ENCODE measurements at places on chromosomes 6 and 20.

DNA sequence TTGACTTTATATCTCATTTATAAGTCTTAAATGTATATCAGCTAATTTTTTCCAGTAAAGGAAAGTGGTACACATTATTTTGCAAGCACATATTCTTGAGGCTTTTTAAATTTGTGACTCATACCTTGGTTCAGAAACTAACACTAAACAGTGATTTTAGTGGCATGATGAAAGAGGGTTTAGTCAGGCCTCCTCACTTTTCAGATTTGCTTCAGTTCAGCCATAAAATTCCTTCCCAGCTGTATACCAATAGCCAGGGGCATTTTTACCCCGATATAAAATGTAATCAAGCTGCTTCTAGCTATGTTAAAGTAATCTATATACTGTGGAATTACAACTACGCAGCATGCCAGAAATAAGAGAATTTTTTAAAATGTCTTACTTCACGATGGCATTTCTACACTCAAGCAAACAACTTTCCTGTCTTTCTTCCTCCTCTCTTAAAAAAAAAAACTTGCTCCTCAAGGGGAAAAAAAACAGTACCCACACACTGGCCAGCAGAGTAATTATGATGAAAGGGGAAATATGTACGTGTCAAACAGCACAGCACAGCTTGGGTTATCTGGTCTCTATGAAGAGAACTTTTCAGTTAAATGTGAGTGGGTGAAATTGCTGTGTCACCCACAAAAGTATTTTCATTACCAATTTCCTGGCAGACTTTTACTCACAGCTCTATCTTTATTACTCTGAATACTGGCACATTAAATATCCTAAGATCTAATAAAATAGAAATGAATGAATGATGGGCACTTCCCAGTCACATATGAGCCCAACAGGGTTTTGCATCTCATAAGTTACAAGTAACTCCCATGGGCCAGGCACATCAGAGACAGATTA is 244.8 kb upstream of the TENT5A start:
- no peaks in the 10 kb centered on the region for H3K27me3 ChIP-seq
- DNase-seq, result no peak
- no peak overlapping the region for H3K27ac ChIP-seq

DNA sequence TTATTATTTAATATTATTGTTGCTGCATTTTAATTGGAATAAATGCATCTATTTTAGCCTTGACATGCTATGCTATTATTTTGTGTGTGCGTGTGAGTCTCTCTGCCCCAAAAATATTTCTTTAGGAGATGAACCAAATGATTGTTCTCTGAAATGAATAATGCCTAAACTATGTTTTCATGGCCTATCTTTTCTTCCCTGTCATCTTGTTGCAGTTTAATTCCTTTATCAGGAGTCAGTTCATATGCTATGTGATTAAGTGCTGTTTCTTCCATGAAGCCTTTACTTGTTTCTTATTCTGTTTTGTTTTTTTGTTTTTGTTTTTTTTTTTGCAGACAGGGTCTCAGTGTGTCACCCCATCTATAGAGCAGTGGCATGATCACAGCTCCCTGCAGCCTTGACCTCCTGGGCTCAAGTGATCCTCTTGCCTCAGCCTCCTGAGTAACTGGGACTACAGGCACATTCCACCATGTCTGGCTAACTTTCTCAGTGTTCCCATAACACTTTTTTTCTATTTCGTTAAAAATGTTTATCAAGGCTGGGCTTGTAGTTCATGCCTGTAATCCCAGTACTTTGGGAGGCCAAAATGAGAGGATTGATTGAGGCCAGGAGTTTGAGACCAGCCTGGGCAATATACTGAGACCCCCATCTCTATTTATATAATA is 25.7 kb downstream of the TPX2 start:
- H3K27ac ChIP-seq, result no peak overlapping the region
- H3K4me3 ChIP-seq, result no peak overlapping the region
- H3K36me3 ChIP-seq, result no peaks in the 10 kb centered on the region
- H3K4me1 ChIP-seq, result no peaks in the 10 kb centered on the region
- DNase-seq, result no peak

DNA sequence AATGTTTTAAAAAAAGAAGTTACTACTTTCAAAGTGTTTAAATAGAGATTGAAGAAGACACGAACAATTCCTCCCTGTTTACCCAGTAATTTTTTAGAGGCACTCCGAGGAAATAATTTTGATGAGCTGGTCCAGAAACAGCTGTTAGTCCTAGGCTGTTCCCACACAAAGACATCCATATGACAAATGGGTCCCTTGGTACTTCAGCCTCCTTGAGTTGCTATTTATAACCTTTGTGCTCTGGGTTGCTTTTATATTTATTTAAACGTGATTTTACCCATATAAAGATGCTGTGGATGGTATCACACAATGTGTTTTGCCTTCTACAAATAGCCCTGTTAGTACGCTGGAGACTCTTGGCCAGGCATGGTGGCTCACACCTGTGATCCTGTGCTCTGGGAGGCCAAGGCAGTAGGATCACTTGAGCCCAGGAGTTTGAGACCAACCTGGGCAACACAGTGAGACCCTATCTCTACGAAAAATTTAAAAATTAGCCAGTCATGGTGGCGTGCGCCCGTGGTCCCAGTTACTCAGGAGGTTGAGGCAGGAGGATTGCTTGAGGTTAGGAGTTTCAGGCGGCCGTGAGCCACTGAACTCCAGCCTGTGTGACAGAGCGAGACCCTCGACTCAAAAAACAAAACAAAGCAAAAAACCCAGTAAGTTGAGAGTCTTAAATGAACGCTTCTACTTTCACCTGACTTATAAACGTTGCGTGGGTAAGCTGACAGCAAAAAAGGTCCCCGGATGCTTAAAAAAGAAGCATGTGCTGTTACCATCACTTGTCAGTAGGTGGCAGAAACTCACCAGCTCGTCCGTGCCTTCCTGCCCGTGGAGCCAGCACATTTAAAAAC is 56.9 kb upstream of the ARMH2 start:
- no peak overlapping the region for H3K4me3 ChIP-seq
- peak; percentile 58 for DNase-seq
- H3K27me3 ChIP-seq, result no peaks in the 10 kb centered on the region
- peaks cover 45% of the 10 kb centered on the region for H3K4me1 ChIP-seq

DNA sequence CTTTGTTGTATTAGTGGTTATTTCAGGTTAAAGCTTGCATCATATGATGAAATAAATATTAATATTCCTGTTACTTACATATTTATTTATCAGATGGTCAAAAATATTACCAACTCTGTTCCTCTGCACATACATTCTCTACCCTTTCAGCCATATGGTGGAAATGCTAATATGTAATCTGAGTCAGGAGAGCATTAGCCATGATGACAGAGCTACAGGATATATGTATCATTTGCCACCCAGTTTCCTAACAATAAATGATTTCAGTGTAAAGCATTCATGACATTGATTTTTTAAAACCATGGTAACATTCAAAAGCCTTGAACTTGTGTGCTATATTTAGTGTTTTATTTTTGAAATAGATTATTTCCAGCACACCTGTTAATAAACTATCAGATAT is 16.6 kb downstream of the POPDC3 start:
- H3K36me3 ChIP-seq, result no peaks in the 10 kb centered on the region
- no peak for DNase-seq
- no peak overlapping the region for H3K4me3 ChIP-seq
- H3K27ac ChIP-seq, result no peak overlapping the region

- no peak overlapping the region for H3K27ac ChIP-seq
- H3K27me3 ChIP-seq, result no peaks in the 10 kb centered on the region
- H3K4me1 ChIP-seq, result peaks cover 4% of the 10 kb centered on the region
- H3K4me3 ChIP-seq, result no peak overlapping the region
Measured at GRCh38 chr6:105645156-105645555, 242.3 kb upstream of the PREP start.

- DNase-seq, result no peak
- H3K36me3 ChIP-seq, result peaks cover 42% of the 10 kb centered on the region
- no peak overlapping the region for H3K4me3 ChIP-seq
- no peaks in the 10 kb centered on the region for H3K27me3 ChIP-seq
Measured at GRCh38 chr20:7985916-7986315, 33.6 kb downstream of the TMX4 start.

GRCh38 chr20:46582648-46583047 is 32.2 kb upstream of the OCSTAMP start:
- DNase-seq, result no peak
- H3K27ac ChIP-seq, result no peak overlapping the region
- H3K4me1 ChIP-seq, result no peaks in the 10 kb centered on the region
- H3K36me3 ChIP-seq, result no peaks in the 10 kb centered on the region

DNA sequence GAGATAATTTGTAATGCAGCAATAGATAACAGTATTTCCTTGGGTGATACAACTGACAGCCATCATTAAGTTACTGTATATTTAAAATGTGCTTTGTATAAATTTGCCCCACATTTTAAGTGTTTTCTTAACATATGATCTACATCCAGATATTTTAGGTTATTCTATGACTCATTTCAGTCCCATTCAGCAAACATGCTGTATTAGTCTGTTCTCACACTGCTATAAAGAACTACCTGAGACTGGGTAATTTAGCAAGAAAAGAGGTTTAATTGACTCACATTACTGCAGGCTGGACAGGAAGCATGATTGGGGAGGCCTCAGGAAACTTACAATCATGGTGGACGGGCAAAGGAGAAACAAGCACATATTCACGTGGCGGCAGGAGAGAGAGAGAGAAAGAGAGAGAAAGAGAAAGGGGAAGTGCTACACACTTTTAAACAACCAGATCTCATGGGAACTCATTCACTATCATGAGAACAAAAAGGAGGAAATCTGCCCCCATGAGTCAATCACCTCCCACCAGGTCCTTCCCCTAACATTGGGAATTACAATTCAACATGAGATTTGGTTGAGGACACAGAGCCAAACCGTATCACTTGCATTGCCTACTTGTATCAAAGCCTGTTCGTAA is 9.6 kb upstream of the CHD6 start:
- H3K4me1 ChIP-seq, result no peaks in the 10 kb centered on the region
- DNase-seq, result no peak

DNA sequence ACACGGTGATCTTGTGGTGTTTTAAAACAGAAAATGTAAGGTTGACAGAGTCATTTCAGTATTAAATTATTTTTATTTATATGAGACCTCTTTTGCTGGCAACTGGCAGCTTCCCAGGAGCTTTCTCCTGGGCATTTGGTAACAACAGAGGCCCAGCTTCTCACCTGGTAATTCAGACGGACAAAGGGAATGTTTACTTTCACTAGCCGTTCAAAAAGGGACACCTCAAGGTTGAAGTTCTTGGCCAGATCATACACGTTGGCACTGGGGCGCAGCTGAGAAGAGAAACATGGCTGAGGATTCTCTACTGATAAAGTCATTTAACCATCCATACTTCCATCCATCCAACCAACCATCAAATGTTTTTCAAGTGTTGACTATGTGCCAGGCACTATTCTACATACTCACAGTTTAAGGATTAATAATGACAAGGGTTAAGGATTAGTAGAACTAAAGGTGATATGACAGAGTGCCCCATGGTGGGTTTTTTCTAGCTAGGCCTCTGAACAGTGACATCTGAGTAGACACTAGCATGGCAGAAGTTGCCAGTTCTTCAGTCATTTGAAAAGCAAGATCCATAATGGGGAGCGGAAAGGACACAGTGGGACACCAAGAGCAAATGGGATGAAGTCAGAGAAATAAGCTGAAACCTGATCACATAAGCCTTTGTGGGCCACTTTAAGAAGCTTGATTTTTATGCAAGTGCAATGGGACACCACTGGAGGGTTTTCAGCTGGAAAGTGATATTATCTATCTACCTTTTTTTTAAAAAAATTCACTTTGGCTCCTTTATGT is 25.1 kb downstream of the ZNFX1 start:
- H3K36me3 ChIP-seq, result peaks cover 93% of the 10 kb centered on the region
- no peak for DNase-seq
- H3K4me1 ChIP-seq, result no peaks in the 10 kb centered on the region
- no peak overlapping the region for H3K27ac ChIP-seq
- no peaks in the 10 kb centered on the region for H3K27me3 ChIP-seq

- H3K36me3 ChIP-seq, result peaks cover 63% of the 10 kb centered on the region
- H3K4me1 ChIP-seq, result no peaks in the 10 kb centered on the region
- no peaks in the 10 kb centered on the region for H3K27me3 ChIP-seq
- H3K27ac ChIP-seq, result no peak overlapping the region
- H3K4me3 ChIP-seq, result no peak overlapping the region
- DNase-seq, result no peak
Measured at GRCh38 chr20:25281541-25281991, 33.7 kb downstream of the PYGB start.

- H3K36me3 ChIP-seq, result no peaks in the 10 kb centered on the region
- H3K27ac ChIP-seq, result no peak overlapping the region
- DNase-seq, result no peak
- no peak overlapping the region for H3K4me3 ChIP-seq
- H3K4me1 ChIP-seq, result no peaks in the 10 kb centered on the region
- no peaks in the 10 kb centered on the region for H3K27me3 ChIP-seq
Measured at GRCh38 chr6:107539849-107540464, 50.0 kb downstream of the SOBP start.

DNA sequence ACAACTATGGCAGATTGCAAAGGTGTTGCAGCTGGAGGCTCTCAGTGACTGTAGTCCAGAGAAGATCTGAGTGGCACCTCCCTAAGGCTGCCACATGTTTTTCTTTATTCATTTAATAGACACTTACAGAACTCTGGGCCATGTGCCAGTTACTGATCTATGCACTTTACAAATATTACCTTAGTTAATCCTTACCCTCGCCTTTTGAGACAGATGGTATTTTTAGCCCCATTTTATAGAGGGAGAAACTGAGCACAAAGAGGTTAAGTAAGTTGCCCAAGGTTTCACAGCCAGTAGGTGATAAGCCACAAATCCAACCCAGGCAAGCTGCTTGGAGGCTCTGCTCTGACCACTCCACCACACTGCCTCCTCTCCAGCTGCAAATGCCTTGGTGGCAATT is 6.5 kb upstream of the SCRT2 start:
- H3K4me1 ChIP-seq, result no peaks in the 10 kb centered on the region
- no peak overlapping the region for H3K27ac ChIP-seq
- peaks cover 14% of the 10 kb centered on the region for H3K27me3 ChIP-seq
- no peak overlapping the region for H3K4me3 ChIP-seq
- H3K36me3 ChIP-seq, result no peaks in the 10 kb centered on the region

- H3K27me3 ChIP-seq, result no peaks in the 10 kb centered on the region
- H3K27ac ChIP-seq, result no peak overlapping the region
- no peak overlapping the region for H3K4me3 ChIP-seq
- DNase-seq, result no peak
- H3K4me1 ChIP-seq, result peaks cover 14% of the 10 kb centered on the region
- H3K36me3 ChIP-seq, result no peaks in the 10 kb centered on the region
Measured at GRCh38 chr6:3314621-3315467, 56.1 kb downstream of the PSMG4 start.

DNA sequence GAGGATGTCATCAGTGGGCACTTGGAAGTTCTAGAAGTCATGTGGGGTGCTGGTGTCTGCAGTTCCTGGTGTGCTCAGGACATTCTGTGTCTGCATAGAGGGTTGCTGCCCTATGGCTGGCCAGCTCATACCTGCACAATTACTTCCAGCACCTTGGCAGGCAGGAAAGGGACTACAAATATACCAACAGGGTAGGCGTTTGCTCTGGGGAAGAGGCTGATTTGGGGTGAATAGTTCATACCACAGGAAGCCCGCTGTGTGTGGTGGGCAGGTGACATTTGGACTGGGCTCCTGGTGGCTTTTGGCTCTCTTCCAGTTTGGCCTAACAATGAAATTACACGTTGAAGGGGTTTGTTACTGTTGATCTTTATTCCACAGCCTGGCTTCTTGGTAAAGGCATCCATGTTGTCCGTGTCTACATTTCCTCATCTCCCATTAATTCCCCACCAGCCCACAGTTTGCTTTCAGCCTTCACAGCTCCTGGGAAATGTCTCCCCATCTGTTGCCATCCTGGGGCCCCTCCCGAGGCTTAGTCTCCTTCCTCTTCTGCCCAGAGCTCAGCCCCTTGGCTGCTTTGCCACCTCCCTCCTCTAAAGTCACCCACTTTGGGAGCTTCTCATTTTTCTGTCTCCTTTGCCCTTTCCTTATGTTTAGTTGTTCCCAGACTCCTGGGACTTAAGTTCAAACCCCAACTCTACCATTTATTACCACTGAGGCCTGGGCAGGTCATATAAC is 88.1 kb downstream of the RSPH3 start:
- peaks cover 28% of the 10 kb centered on the region for H3K4me1 ChIP-seq
- peak; percentile 9 for DNase-seq
- no peaks in the 10 kb centered on the region for H3K36me3 ChIP-seq
- peak overlapping the region; percentile 20 for H3K4me3 ChIP-seq
